Activated CD4-positive, alpha-beta T cell treated with anti-CD3 and anti-CD28 coated beads, Interleukin-2, amount 10 ng/mL, durations not matched to agents 24 days and 14 days (primary cell): ENCODE measurements at places on chromosomes 16 and 17.

DNA sequence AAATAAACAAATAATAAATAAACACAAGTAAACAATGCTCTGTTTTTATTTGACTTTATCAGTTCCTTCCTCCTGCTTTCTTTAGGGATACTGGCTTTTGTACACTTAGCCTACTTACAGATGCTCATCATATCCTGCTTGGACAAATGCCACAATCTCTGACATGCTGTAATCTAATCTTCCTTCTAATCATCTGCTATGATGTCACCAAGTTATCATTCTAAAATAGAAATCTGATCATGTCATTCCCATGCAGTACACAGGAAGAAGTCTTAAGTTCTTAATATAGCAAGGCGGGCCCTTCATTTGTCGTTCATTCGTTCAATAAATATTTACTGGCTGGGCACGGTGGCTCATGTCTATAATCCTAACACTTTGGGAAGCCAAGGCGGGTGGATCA is 9.1 kb upstream of the UBB start:
- DNase-seq: no peak

GRCh38 chr16:14510939-14511799 is 118.9 kb downstream of the PARN start:
- DNase-seq: no peak

- DNase-seq: peak; percentile 95
These were observed 14.4 kb downstream of the HID1 start for GRCh38 chr17:74957935-74958740.

DNA sequence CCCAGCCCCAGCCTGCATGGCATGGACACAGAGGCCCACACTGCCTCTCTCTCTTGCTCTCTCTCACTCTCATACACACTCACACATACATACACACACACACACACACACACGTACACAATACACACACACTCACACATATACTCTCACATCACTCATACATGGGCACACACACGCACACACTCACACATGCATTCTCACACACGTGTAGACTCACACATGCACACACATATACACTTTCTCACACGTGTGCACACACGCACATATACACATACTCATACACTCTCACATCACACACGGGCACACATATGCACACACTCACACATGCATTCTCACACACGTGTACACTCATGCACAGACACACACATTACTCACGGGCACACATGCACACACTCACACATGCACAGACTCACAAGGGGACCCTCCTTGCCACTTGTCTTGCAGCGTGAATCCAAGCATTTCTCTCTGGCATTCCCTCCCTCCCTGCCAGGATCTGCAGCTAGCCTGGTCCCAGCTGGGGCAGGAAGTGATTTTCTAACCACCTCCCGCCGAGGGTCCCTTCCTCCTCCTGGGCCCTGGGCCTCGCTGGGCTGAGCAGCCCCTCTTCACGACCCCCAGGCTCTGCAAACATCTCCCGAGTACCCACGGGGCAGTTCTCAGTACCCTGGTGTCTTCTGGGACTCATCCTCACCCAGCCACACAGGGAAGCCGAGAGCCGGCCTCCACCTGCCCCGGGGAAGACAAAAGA is 37.5 kb downstream of the IL21R start:
- DNase-seq: no peak

DNA sequence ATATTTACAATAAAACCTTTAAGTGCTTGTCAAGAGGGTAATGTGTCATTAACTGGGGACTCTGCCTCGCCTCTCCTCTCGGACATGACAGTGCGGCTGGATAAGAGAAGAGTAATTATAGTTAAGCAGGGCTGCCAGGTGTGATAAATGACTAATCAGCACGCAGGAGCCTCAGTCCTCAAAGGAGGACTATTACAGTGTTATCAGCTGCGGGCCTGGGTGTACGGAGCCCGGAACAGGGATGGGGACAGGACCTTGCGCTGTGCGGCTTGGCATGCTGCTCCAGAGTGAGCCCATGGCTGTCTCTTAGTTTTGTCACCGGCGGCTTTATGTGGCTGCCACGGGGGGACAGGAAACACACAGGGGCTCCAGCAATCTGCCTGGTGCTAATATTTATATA is 607.2 kb downstream of the MAF start:
- no peak for DNase-seq

DNA sequence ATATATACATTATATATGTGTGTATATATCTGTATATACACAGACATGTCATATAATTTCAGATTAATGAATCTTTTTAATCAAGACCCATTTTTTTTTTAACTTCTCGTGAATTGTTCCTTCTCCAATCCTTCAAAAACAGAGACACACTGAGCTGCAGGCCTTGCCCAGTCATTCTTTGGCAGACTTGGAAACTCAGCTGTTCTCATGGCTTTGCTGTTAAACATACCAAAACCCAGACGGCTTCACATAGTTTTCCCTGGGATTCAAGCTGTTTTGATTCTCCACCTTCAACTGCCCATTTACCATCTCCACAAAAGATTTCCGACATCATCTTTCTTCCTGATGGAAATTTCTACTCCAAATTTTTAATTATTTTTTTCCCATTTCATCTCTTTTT is 148.7 kb downstream of the KCNJ2 start:
- no peak for DNase-seq

DNA sequence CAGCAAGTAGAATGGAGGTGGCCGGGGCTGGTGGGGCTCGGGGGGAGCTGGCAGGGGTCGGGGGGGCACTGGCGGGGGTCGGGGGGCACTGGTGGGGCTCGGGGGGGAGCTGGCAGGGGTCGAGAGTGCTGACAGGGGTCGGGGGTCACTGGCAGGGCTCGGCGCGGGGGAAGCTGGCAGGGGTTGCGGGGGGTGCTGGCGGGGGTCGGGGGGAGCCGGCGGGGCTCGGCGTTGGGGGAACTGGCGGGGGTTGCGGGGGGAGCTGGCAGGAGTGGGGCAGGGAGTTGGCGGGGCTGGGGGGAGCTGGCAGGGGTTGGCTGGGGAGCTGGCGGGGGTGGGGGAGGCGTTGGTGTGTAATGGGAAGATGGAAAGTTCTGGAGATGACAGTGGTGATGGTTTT is 25.1 kb downstream of the CCDC57 start:
- no peak for DNase-seq
